Astrocyte of the spinal cord (primary cell): ENCODE measurements at places on chromosomes 2 and 18.

DNA sequence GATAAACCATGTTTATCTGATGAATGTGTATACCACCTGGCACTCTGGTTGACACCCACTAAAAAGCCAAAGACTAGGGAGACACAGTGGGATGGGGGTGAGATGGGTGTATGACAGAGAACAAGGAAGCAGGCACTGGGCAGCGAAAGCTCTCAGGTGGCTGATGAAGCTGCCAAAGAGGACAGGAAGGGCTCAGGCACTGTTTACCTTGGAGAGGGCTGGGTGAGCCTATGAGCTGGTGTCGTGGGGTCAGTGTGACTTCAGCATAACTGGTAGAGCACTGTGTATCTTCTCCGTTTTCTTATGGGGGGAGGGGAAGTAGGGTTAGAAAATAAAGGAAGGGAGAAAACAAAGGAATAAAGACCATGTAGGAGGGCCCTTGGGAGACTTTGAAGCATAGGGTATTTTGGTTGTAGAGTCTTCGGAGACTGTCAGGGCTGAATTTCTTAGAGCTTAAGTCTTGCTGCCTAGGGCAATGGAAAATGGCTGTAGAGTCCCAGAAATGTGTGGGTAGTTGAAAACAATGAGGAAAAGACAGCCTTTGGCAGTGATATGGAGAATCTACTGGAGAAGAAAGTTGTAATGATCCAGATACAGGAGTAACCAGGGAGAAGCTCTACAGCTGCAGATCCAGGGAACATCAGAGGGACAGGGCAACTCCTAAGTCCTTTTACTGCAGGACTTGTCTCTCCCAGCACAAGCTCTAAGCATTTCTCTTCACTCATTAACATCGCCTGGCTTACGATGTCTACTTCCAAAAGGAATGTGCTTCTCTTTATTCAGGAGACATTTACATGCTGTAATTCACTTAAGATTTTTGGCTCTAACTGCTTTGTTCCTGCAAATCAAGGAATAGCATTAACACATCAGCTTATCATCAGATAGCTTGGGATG, 120.0 kb downstream of the AQP4 start:
- peak; percentile 3 for DNase-seq

- no peak for DNase-seq
Observed at GRCh38 chr2:162073888-162074631, at the start of gene DPP4. Gene DPP4, minus strand, starts transcription at chr2:162074215. Its CDS starts 234 bp downstream, at chr2:162073981.

DNA sequence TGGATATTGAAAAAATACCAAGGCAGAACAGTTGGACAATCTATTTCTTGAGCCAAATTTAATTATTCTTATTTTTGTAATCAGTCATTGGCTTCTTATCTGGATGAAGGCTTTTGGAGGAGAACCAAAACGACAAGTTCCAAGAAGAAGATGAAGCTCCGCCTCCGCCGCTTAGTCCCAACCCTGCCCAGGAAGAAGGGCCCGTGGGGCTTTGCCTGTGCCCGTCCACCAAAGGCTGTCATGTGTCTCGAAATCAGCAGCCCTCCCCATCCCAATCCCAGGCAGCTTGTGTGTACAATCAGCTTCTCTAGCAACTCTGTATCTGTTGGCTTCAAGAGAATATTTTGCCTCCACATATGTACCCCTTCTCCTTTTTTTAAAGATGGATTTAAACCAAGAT, 24.6 kb downstream of the PTRHD1 start:
- DNase-seq: no peak

DNA sequence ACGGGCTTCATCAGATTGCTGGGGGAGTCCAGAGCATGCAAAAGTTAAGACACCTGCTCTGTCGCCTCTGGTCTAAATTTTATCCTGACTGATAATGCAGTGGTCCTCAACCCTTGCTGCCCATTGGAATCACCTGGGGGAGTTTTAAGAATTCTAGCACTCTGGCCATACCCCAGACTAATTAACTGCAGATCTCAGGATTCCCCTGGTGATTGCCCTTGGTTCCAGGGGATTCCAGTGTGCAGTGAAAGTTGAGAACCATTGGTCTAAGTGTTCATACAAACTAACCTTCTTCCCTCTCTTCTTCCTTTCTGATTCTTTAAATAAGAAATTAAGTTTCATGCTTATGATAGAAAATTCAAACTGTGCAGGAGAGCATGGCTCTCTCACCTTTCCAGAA, 105.7 kb upstream of the MGAT5 start:
- no peak for DNase-seq

GRCh38 chr2:222024932-222025880, 273.6 kb downstream of the PAX3 start:
- peak; percentile 59 for DNase-seq
